ENCODE measurements at places on chromosomes 7 and 10. TPM values are rescaled to one million over a fixed set of nuclear protein-coding genes. Genes with fewer than 3 reads are reported as not detected.

AGBL3 gene
- total RNA-seq: 1.9 TPM

DNA sequence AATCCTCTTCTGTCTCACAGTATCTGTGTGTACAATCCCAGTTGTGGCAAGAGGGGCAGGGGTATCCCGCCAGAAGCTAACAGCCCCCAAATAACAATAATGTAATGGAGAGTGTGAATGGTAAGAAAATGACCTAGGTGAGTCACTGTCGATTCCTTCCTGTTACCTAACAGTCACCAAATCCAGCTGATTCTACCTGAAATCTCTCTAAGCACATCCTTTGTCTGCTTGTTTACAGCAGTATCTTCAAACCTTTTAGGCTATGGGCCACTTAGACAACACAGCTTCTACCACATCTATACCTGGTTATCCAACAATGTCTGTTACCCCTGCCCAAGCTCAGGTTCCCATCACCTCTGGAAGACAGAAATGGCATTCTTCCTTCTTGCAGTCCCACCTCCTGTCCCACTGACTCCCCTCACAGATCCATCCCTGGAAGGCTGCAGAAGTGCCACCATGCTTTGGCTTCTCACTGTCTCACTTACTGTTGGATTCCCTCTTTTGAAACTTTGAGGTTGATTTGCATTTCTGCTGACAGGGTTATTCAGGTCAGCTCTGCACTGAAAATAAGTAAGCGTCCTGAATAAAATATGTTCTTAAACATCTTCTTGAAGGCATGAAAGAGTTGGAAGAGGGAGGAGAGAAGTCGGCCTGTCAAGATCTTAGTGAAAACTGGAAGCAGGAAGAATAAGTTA, 13.1 kb downstream of the PIP4K2A start:
- no peak for DNase-seq

SPAG6 gene
- 0.24 TPM for total RNA-seq

KIF11 gene
- total RNA-seq: 39.9 TPM

DNA sequence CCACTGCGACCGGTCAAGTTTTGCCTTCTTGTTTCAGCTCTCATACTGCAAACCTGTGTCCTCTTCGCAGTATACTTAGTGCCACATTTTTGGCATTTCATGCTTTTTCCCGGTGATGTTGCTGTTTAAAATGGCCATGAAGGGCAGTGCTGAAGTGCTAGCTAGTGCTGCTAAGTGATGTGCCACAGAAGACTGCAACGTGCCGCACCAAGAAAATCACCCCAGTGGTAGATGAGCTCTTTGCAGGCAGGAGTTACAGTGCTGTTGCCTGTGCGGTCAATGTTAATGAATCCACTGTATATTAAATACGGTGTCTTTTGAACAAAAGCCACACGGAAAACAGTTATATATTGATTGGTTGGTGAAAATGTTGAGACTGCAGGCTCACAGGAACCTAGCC, 120.3 kb downstream of the ANLN start:
- no peak for DNase-seq

HOXA1 gene
- 0.28 TPM for total RNA-seq

SUN3 gene
- 1.1 TPM for total RNA-seq

- DNase-seq: no peak
Measured at GRCh38 chr10:11194859-11195586, 177.4 kb downstream of the CELF2 start.

ANXA11 gene
- 107 TPM for total RNA-seq
